ENCODE measurements at places on chromosomes 2 and 18.

DNA sequence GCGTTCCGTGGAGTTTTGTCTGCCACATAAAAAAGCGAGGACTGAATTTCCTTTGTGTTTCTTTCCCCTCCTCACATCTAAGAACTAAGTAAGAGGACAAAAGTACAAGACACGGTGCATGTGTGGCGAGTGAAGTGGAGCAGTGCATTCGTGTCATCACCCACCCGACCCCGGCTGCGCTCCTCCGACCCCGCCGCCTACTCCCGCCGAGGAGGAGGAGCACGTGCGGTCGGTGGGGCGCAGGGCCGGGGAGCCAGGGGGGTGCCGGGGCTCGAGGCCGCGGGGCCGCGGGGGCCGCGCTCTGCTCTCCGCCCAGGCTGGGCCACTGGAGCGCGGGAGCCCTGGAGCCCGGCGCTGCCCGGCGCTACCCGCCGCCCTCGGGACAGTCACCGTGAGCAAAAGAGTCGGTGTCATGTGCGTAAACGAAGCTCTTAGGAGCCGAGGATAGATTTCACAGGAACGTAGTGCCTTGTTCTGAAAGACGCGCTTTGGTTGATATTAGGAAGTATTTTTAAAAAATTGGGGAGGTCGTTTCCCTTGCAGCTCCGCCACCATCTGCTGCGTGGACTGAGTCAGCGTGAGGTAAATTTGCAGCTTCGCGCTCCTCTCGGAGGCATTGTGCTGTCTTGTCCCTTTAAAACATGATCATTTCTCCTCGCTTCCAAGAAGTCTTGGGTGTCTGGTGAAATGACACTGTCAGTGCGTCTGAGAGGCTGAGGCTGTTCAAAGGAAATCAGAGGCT is 11.0 kb downstream of the TBR1 start:
- no peak for DNase-seq

DNA sequence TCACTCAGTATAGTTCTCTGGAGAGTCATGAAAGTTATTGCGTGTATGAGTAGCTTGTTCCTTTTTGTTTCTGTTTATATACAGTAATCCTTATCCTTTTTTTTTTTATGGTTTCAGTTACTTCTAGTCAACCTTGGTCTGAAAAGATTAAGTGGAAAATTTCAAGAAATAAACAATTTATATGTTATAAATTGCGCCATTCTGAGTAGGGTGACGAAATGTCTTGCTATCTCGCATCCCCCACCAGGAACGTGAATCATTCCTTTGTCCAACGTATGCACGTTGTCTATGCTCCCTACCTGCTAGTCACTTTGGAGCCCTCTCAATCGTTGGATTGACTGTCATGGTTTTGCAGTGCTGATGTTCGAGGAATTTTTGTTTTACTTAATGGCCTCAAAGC is 60.4 kb downstream of the FAM117B start:
- no peak for DNase-seq

GRCh38 chr2:191467113-191467512 is 210.8 kb upstream of the NABP1 start:
- DNase-seq = no peak

GRCh38 chr2:233926806-233927205 is 9.6 kb downstream of the TRPM8 start:
- DNase-seq = no peak

DNA sequence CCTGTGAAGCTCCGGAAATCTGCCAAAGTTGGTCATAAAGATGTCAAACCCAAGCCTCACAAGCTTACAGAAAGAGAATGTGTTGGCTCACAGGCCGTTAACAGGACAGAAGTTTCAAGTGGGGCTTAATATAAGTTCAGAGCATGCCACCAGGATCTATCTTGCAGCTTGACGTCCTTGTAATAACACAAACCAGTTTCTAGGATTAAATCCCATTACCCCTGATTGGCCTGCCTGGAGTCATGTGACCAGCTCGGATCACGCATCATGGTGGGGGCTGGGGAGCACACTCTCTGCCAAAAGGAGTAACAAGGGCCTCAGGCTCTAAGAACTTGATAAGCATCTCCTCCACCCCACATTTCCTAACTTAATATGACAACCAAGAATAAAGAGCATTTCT is 38.9 kb upstream of the SCG2 start:
- DNase-seq = no peak

DNA sequence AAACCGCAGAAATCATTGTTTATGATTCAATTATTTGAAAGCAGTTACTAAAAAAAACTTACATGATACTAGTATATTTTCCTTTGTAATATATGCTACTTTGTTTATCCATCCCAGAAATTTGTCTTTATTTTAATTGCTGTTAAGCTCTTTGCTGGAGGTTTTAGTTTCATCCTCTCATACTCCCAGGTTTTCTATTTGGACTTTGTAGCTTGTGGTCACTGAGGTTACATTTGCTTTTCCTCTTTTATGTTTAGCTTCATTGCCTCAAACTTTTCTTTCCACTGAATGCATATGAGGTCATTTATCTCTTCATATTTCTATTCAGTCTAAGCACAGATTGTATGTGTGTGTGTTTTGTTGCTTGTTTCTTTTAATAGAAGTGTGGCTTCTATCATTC is 89.9 kb downstream of the ERBB4 start:
- no peak for DNase-seq

DNA sequence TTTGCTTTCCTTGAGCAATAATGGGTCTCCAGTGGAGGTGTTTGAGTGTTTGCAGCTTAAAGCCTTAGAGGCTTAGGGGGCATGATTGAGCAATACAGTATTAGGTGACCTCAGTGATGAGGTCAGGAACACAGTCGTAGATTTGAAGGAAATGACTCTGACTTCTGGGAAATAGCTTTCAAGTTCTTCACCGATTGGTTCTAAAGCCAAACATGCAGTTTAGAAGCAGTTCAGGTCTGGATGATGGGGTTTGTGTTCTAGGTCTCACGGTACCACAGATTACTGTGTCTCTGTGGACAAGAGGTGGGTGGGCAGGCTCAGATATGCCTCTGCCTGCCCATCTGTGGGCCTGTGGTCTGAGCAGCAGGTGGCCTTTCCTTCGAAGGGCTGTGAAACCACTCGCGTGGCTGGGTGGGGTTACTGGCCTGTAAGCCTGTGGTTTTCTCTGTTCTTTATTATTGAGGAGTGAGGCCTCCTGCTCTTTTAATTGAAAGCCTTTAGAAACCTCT is 7.8 kb downstream of the MTHFD2 start:
- no peak for DNase-seq

DNA sequence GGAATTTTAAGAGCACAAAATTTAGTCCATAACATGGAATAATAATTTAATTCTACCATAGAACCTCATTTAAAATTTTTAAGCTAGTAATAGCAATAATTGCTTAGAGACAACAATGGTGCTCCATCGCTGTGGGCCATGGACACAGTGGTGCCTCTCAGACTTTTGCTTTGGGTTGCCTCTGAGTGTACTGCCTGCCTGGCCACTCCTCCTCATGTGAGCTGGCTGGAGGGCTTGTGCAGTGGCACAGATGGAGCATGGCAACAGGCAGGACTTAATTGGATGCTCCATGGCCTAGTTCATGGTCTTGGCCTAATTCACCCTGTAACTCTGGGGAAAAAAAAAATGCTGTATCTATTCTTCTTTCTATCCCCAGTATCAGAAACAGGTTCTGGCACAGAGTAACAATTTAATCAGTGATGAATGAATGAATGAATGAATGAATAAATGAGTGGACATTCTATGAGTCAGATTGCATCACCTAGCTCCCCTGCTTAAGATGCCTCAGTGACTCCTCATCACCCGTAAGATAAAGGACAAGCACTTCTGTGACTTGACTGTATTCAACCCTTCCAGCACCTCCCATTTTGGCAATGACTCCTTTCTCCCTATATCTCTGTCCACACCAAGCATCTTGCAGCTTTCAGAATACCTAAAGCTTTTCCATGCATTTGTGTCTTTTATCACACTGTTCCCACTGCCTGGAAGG is 211.8 kb upstream of the SLC14A2 start:
- no peak for DNase-seq

DNA sequence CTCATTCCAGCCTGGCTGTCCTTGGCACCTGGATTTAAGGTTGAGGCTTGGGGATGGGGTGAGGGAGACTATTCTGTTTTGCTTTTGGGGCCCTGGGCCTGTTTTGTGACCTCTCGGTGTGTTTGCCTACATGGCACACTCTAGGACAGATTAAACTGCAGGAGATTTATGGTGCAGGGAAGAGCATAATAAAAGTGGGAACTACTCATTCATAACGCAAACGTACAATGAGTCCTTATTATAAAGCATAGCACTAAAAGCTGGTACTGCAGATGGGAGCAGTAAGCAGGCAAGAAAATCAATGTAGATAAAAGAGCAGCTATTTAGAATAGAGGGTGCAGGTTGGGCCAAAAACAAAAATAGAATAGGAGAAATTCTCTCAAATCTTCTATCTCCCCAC is 238.4 kb downstream of the ACTR3 start:
- DNase-seq = no peak

GRCh38 chr2:203722411-203722810 is 16.0 kb downstream of the CD28 start:
- no peak for DNase-seq

DNA sequence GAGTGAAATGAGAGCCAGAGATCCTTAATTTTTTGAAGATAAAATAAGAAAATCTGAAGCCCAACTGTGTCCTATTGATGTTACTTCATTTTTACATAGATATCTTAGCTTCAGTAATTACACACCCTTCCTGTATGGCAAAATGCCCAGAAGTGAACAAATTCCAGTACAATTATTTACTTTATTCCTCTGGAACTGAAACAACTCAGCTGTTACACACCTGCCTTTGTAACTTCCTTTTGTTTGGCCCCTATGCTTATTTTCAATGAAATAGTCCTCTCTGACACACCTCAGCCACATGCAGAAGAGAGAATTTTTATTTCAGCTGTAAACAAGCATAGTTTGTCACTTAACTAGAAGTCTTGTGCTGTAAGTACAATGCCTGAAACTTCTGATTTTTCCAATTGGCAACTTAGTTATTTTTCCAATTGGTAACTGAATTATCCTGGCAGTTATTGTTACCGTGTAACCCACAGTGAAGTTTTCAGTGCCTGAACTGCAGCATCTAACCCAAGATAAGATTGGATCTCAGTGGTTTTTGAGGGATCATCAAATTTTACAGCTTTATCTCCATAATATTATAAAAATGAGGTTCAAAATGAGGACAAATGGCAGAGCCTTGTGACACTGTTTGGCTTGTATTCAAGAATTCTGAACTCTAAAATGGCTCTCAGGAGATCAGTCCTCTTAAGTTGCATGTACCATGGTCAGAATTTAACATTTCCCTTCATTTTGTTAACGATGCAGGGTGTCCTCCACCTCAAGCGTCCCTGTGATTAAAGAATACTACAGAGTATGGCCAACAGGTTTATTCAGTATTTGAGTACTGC is 82.6 kb downstream of the PKP4 start:
- peak; percentile 6 for DNase-seq

GRCh38 chr18:34901299-34901698 is 139.9 kb upstream of the MAPRE2 start:
- DNase-seq = no peak

- DNase-seq = no peak
Measured at GRCh38 chr2:228064796-228065315, 116.6 kb downstream of the SPHKAP start.

DNA sequence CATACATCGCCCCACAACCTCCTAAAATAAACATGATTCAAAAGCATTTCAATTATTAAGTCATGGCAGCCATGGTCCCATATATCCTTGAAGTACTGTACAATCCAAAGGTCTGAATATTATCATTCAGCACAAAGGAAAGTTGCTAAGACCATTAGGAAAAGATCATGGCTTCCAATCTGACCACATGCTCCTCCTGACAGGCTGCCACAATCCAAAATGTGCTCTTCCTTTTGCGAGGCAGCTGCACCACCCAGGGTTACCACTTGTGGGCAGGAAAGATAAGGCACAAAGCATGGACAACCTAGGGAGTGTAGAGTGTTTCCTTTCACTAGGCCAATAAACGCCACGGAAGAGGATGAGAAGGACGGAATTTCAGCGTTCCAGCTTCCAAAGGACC is 5.4 kb downstream of the BOLA3 start:
- no peak for DNase-seq

DNA sequence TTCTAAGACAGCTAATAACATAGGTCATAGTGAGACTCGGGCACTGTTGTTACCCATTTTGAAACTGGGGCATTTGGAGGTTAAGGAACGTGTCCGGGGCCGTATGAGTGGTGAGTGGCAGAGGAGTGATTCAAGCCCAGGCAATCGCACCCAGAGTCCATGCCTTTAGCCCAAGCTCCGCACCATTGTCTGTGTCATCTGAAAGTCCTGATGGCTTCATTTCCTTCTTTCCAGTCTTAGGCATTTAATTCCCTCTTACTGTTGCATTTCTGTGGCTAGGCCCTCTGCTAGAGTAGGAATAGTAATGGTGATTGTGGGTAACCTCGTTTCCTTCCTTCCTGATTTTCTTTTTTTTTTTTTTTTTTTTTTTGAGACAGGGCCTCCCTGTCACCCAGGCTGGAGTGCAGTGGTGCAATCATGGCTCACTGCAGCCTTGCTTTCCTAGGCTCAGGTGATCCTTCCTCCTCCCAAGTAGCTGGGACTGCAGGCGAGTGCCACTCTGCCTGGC is 49.8 kb upstream of the ASB1 start:
- no peak for DNase-seq

GRCh38 chr18:21289827-21290226 is 47.8 kb downstream of the GREB1L start:
- no peak for DNase-seq

GRCh38 chr2:42957109-42957860 is 164.9 kb upstream of the HAAO start:
- DNase-seq = no peak

DNA sequence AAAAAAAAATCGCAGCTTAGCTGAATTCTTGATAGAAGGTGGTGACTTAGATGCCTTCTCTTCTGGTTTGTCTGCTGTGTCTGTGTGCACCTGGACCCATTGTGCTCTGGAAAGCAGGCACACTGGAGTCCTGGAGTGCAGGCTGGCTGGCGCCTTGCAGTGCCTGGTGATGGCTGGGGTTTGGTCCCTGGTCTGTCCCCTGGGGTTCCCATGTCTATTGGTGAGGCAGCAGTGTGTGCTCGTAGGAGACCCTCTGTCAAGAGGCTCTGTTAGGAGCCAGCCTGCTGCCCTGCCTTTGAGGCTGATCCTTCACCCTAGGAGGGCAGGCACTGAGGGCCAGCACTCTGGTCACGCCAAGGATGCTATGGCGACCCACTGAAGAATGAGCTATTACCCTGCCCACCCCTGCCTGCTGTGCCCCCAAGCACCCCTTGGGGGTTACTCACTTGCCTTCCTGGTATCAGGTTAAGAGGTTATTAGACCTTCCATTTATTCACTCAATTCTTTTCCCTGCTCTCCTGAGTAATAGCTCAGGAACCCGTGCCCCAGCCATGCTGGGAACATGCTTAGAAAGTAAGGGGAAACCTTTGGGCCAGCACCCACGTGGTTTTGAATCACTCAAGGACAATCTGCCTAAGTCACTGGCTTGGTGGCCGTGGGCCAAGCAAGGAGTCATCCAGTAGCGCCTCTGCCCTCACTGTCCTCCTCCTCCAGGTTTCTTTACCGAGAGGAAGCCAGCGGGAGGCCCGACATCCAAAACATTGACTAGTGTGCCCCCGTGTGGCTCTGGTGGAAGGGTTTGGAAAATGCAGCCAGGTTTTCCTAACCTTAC is 284.5 kb downstream of the PRKCE start:
- DNase-seq = peak; percentile 92
